Fibroblast of skin of left biceps (primary cell): ENCODE measurements at places on chromosomes 3 and 15.

GRCh38 chr3:78878011-78878410, 889.8 kb downstream of the ROBO1 start:
- DNase-seq: no peak

- no peak for DNase-seq
Measured at GRCh38 chr3:67018105-67018788, 20.1 kb downstream of the KBTBD8 start.

- DNase-seq: no peak
Measured at GRCh38 chr3:57729334-57730045, 26.6 kb upstream of the SLMAP start.

GRCh38 chr3:31213869-31214486, 318.7 kb upstream of the STT3B start:
- no peak for DNase-seq

- peak; percentile 33 for DNase-seq
Measured at GRCh38 chr3:185934767-185935464, 2.9 kb downstream of the TRA2B start.

DNA sequence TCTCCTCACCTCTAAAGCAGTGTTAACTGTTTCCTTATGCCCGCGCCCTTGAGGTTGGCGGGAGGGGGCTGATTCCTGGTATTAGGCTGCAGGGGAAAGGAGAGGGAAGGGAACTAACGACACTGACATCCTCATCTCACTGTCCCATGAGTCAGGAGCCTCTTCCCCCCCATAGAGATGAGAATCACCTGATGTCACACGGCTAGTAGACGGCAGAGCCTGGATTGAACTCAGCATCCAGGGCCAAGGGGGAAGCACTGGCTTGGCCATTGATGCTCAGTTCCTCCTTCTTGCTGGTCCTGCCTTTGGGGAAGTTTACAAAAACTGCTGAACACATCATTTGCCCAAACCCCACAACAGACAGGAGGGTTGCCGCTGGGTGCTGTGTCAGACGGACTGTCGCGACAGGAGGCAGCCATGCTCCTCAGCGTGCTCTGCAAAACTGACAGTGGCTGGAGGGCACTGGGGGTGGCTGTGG, 38.5 kb downstream of the IDH2 start:
- no peak for DNase-seq

DNA sequence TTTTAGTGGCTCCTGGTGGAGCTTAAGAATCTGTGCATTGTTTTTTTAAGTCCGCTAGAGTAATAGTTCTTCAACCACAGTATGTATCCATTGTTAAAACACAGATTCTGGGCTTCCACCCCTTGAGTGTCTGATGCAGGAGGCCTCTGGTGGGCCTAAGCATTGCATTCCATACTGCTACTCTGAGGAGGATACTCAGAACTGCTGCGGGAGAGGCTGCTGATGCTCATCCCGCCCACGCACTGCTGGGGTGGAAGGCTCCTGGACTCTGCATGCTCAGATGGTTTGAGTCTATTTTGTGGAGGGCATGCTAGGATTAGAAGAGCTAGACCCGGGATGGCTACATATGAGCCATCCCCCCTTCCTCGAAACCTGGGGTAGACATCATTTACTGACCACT, 74.4 kb downstream of the THSD4 start:
- DNase-seq: no peak

DNA sequence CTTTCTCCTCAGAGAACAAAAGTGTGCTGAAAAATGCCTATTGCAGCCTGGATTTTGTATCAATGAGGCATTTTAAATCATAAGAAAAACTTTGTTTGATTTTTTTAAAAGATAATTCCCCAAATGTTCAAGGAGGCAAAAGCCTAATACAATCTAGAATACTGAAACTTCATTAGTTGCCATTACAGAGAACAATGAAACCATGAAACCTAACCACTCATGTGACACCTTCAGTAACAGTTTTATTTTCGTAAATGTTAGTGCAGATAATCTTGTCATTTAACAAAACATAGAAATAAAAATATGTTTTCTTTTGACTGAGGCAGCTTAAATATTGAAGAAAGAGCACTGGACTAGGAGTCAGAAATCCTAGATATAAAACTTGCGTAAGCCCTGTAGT, 655.9 kb downstream of the RBMS3 start:
- no peak for DNase-seq

DNA sequence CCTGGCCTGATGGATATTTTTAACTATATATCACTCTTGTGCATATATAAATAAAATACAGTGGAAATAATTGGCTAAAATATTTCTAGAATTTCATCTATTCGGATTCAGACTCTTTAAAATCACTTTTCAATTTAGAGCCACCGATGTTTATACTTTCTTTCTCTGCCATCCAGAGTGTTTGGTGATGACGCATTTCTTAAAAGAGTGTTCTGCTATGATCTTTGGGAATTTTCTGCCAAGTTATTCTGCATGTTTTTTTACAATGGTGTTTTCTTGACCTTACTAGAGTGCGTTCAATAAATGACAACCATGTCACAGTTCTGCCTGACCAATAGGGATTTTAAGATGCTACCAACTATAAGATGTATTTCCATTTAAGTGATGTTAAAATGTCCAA, 30.2 kb downstream of the PPP2R3A start:
- DNase-seq: no peak

GRCh38 chr3:83302091-83302490, 1540.6 kb upstream of the GBE1 start:
- no peak for DNase-seq
